Activated B cell treated with CpG ODN at 0.5 μM for 24 hours (primary cell): ENCODE measurements at places on chromosomes 5 and 9. TPM values are rescaled to one million over a fixed set of nuclear protein-coding genes. Genes with fewer than 3 reads are reported as not detected.
A peak's percentile ranks its signal among the peaks of the same experiment; 100 is the strongest.

DNA sequence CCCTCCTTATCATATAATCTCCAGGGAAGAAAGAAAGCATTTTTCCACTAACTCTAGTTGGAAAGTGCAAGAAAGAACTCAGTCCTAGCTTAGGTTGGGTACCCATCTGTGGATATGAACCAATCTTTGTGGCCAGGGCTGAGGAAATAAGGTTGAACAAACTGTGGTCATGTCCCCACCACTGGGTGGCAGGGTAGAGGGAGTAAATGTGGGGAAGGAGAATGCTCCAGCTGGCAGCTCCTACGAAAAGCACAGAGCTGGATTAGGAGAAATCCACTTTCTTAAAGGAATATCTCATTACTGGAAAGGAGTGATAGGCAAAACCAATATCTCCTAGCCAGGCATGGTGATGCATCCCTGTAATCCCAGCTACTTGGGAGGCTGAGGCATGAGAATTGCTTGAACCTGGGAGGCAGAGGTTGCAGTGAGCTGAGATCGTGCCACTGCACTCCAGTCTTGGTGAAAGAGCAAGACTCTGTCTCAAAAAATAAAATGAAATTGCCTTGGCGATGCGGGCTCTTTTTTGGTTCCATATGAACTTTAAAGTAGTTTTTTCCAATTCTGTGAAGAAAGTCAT lies 175.1 kb downstream of the CCDC192 start:
- H3K36me3 ChIP-seq, result no peaks in the 10 kb centered on the region
- no peak overlapping the region for H3K4me3 ChIP-seq
- no peak for DNase-seq
- H3K27ac ChIP-seq, result no peak overlapping the region

Gene F2R
- total RNA-seq, result 0.18 and 0.20 TPM in 2 replicates

Gene GMCL2
- total RNA-seq, result not detected in 2 replicates

Gene PCDHGA6
- 1.8 and 2.3 TPM in 2 replicates for total RNA-seq

DNA sequence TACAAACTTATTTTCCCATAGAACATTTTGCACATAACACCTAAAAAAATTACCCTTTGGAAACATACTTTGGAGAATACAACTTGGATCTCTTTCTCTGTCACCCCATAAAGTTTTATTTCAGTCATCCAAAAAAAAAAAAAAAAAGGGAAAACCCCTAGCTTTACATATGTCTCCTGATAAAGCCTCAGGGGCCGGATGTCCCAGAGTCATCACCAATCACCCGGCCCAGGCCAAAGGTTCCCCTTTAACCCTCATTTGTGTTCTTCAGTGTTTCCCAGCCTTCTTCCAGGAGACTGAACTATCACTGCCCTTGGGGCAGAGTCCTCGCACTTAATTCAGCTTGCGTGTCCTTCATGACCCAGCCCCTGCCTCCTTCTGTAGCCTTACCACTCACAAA lies 28.8 kb downstream of the ANXA6 start:
- H3K4me3 ChIP-seq, result peak overlapping the region; percentile 39
- DNase-seq, result no peak
- no peaks in the 10 kb centered on the region for H3K27me3 ChIP-seq
- H3K4me1 ChIP-seq, result peaks cover 94% of the 10 kb centered on the region
- H3K36me3 ChIP-seq, result peaks cover 88% of the 10 kb centered on the region

GRCh38 chr9:37984672-37985611 lies 81.0 kb upstream of the SLC25A51 start:
- H3K27me3 ChIP-seq, result no peaks in the 10 kb centered on the region
- no peaks in the 10 kb centered on the region for H3K36me3 ChIP-seq
- no peak overlapping the region for H3K4me3 ChIP-seq
- DNase-seq, result no peak
- no peak overlapping the region for H3K27ac ChIP-seq

GRCh38 chr9:96299823-96300222 lies 2.2 kb downstream of the HSD17B3 start:
- no peaks in the 10 kb centered on the region for H3K4me1 ChIP-seq
- DNase-seq, result no peak
- peaks cover 7% of the 10 kb centered on the region for H3K27me3 ChIP-seq
- H3K36me3 ChIP-seq, result no peaks in the 10 kb centered on the region

Gene TMC1
- total RNA-seq, result not detected in 2 replicates

Gene SEMA5A
- total RNA-seq, result not detected in 2 replicates

DNA sequence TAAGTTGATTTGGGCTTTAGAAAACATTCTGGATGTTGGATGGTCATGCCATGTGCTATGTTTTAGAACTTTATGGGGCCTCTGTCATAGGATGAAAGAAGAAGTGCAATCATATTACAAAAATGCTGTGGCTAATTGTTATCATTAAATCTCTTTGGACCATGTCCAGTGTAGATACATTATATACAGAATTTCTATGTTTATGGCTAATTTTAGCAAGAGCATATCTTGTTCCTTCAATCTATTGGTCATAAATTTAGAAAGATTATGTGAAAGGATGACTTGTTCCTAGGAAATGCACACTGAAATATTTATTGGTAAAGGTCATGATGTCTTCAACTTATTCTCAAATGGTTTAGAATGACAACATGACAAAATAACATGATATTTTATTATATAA lies 42.4 kb upstream of the ELL2 start:
- no peaks in the 10 kb centered on the region for H3K4me1 ChIP-seq
- peaks cover 3% of the 10 kb centered on the region for H3K27me3 ChIP-seq
- DNase-seq, result no peak

GRCh38 chr9:26723486-26723885 lies 169.1 kb downstream of the CAAP1 start:
- H3K27me3 ChIP-seq, result no peaks in the 10 kb centered on the region
- H3K4me1 ChIP-seq, result no peaks in the 10 kb centered on the region
- H3K27ac ChIP-seq, result no peak overlapping the region
- no peak overlapping the region for H3K4me3 ChIP-seq
- DNase-seq, result no peak
- no peaks in the 10 kb centered on the region for H3K36me3 ChIP-seq

DNA sequence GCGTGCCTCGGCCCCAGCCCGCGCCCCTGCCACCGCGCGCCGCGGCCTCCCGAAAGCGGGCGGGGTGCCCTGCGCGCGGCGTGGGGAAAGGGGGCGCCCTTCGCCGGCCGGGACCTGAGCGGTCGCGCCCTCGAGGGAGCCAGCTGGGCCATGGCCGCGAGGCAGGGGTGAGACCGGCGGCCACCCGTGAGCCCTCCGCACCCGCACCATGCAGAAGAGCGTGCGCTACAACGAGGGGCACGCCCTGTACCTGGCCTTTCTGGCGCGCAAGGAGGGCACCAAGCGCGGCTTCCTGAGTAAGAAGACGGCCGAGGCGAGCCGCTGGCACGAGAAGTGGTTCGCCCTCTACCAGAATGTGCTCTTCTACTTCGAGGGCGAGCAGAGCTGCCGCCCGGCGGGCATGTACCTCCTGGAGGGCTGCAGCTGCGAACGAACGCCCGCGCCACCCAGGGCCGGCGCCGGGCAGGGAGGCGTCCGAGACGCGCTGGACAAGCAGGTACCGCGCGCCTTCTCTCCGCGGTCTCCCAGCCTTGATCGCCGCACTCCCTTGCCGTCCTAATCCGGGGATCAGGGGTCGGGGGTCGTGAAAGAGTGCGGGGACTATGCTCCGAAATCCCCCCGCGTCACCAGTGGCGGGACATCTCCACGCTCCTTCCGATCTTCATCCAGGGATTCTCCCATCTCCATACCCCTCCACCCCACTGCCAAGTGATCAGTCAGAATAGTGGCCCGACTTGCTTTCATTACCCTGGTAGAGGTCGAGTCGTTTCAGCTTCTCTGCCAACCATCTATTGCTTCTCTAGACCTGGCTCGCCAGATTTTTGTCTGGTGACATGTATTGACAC lies 590 bp downstream of the RASGRF2 start:
- H3K27ac ChIP-seq, result no peak overlapping the region
- peaks cover 11% of the 10 kb centered on the region for H3K4me1 ChIP-seq
- H3K4me3 ChIP-seq, result peak overlapping the region; percentile 39
- DNase-seq, result no peak
- H3K27me3 ChIP-seq, result peaks cover 46% of the 10 kb centered on the region
- no peaks in the 10 kb centered on the region for H3K36me3 ChIP-seq

- no peaks in the 10 kb centered on the region for H3K36me3 ChIP-seq
- H3K4me1 ChIP-seq, result no peaks in the 10 kb centered on the region
- H3K27me3 ChIP-seq, result no peaks in the 10 kb centered on the region
- no peak overlapping the region for H3K4me3 ChIP-seq
- H3K27ac ChIP-seq, result no peak overlapping the region
- no peak for DNase-seq
These were observed 326.0 kb downstream of the NPR3 start for GRCh38 chr5:33037076-33037475.
